Kidney (tissue), 22 donors: ENCODE measurements at places on chromosomes 3 and 15. TPM values are rescaled to one million over a fixed set of nuclear protein-coding genes. Genes with fewer than 3 reads are reported as not detected.

GRCh38 chr3:169931747-169932520 is 20.6 kb downstream of the SAMD7 start:
- DNase-seq = no peak

ZNF80 gene
- 0.28 TPM for total RNA-seq

GRCh38 chr3:30225021-30225420 is 381.4 kb upstream of the TGFBR2 start:
- no peak for DNase-seq

MEGF11 gene
- 41.8 TPM for total RNA-seq

DNA sequence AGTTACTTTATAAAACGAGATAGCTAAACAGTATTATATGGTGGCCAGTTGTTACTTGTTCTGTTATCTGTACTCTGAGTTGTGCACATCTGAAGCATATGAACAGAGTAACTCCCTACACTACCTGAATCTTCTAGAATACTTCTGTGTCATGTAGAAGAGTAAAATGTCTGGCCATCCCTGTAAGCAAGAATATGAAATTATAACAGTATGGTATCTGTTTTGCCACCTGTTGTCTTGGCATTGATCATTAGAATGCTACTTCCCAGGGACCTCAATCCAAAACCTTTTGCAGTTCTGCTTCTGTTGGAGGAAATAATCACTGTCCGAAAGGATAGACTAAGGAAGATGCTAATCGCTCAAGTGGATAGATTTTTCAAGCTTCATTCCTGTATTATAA is 1.9 kb downstream of the TEX9 start:
- DNase-seq = no peak

DNA sequence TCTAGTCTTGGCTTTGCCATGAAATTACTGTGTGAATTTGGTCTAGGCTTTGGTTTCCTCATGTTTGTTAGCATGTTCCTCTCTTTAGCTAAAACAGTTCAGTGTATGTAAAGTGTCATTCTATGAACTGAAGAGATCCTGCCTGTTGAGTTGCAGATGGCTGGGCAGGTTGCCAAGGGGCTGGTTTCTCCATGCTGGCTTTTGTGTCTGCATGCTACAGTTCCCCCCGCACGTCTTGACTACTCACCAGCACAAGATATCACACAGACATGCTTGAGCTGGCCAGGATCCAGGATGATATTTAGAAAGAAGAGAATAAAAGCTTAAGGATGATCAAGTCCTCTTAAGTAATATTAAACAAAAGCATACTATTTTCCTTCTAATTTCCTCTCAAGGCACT is 90.2 kb downstream of the CERS3 start:
- peak; percentile 76 for DNase-seq

GRCh38 chr3:112089956-112090886 is 4.0 kb downstream of the C3orf52 start:
- peak; percentile 54 for DNase-seq

DNA sequence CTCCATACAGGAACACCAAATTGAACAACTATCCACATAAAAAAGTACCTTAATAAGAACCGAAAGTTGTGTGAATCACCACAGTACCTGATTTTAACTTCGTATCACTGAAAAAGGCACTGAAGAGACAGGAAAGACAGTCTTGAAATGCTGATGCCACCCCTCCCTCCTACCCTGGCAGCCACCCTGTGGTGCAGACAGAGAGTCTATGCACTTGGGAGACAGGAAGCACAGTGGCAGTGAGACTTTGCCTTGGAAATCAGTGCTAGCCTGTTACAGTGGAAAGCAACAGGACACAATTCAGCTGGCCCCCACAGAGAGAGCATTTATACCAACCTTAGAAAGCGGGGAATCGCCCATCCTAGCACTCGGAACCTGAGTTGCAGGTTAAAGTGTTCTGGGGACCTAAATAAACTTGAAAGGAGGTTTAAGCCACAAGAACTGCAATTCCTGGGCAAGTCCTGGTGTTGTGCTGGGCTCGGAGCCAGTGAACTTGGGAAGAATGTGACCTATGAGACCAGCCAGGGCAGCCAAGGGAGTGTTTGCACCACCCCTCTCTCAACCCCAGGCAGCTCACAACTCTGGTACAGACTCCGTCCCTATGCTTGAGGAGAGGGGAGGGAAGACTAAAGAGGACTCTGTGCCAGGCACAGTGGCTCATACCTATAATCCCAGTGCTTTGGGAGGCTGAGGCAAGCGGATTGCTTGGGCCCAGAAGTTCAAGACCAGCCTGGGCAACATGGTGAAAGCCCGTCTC is 240.1 kb downstream of the ISL2 start:
- peak; percentile 81 for DNase-seq

DNA sequence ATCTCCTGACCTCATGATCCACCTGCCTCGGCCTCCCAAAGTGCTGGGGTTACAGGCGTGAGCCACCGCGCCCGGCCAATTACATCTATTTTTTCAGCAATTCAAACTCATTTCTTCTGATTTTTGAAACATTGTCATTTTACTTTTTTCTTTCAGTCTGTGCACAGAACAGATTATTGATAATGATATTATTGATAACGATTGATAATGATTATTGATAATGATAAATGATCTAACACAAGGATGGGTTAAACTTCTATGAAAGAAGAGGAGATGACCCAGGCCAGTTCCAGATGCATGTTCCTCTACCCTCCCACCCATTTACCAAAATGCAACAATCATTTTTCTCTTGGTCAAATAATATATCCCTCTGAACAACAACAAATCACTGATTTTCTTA is 118.0 kb downstream of the CTNNB1 start:
- DNase-seq = no peak

SLC9A9 gene
- 16.5 TPM for total RNA-seq

- no peak for DNase-seq
Observed at GRCh38 chr3:186540835-186541226, 3.3 kb downstream of the CRYGS start.

- no peak for DNase-seq
Observed at GRCh38 chr3:104133630-104134029, 1233.1 kb upstream of the ALCAM start.

PDE8A gene
- total RNA-seq = 37.5 TPM

- no peak for DNase-seq
Observed at GRCh38 chr3:73955494-73956070, 330.8 kb upstream of the PDZRN3 start.

- DNase-seq = no peak
Observed at GRCh38 chr15:84081391-84082168, 154.0 kb upstream of the GOLGA6L4 start.

DNA sequence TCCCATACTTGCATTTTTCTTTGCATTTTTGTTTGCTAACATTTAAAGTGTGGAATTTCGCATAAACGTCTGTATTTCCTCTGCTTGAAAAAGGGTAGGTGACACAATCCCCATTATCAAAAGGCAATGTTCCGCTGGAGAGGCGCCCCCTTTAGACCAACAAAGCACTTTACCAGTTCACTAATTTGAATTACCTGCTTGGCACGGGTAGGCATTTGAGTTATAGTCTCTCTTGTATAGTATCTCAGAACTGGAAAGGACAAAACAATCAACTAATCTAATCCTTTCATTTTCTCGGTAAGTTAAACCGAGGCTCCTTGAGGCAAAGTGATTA is 775 bp upstream of the CCDC39 start:
- peak; percentile 72 for DNase-seq
